GM12878 (cell line): ENCODE measurements at places on chromosomes 11 and 22. TPM values are rescaled to one million over a fixed set of nuclear protein-coding genes. Genes with fewer than 3 reads are reported as not detected.

Gene C11orf52
- not detected in 2 replicates for total RNA-seq

GRCh38 chr11:133318221-133318620 lies 214.1 kb downstream of the OPCML start:
- no peak for DNase-seq

Gene RAB39A
- 5.5 and 6.8 TPM in 2 replicates for total RNA-seq

DNA sequence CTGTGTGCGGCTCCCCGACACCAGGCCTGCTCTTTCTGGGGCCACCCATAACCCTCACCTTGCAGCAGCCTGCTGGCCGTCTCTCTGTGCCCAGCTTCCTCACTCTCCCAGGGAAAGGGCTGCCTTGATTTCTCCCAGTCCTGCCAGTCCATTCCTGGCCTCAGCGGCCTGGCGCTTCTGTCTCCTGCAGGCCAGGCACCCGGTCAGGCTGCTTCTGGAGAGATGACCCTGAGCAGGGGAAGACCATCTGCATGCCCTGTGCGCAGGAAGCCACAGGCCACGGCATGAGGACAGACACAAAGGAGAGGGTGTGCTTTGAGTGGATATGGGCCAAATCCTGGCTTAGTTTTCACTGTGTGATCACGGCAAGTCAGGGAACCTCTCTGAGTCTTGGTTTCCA lies 86.2 kb downstream of the TSPAN18 start:
- DNase-seq, result no peak

DNA sequence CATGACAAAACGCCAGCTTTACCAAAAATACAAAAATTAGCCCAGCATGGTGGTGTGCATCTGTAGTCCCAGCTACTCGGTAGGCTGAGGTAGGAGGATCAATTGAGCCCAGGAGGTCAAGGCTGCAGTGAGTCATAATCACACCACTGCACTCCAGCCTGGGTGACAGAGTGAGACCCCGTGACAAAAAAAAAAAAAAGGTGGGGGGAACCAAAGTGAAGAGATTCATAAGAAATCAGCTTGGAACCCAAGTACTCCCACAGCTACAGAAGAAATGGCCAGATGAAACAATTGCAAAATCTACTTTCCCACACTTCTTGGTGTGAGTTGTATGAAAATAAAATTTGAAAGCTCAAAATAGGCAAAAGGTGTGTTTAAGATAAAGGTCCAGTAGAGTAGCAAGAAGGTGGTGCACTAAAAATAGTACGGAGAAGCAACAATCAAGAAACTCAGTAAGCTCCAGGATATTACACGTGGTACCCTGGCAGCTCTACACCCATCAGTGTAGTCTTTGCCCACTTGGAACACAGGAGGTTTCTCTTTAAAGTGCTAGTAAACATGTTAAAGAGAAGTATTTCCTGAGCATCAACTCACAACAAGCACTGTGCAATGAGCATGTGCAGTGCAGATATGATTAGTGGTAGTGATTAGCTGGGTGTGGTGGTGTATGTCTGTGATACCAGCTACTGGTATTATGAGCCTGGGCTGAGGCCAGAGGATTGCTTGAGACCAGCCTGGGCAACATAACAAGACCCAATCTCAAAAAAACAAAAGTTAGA lies 5.3 kb downstream of the HARBI1 start:
- DNase-seq, result no peak

DNA sequence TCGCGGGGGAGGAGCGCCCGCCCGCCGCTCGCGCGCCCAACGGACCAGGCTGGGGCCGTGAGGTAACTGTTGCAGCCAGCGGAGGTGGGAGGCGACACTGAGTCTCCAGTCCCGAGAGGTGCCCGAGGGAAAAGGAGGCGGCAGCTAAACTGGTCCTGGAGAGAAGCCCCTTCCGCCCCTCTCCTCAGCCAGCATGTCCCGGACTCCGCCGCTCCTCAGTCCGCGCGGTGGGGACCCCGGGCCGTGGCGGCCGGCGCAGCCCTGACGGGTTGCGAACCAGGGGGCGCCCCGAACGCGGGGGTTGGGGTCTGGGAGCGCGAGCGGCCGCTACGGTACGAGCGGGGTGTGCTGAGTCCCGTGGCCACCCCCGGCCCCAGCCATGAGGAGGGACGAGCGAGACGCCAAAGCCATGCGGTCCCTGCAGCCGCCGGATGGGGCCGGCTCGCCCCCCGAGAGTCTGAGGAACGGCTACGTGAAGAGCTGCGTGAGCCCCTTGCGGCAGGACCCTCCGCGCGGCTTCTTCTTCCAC lies at the start of gene PDE3B:
PDE3B (plus strand) TSS at position 108 of the 529 bp plus-strand sequence; CDS start at position 380, 272 bp downstream.
- DNase-seq, result no peak

- no peak for DNase-seq
Observed at GRCh38 chr22:29946220-29946619, 63.2 kb downstream of the MTMR3 start.
